Thoracic aorta (tissue), 2 donors: ENCODE measurements at places on chromosomes 12 and 14. TPM values are rescaled to one million over a fixed set of nuclear protein-coding genes. Genes with fewer than 3 reads are reported as not detected.

DNA sequence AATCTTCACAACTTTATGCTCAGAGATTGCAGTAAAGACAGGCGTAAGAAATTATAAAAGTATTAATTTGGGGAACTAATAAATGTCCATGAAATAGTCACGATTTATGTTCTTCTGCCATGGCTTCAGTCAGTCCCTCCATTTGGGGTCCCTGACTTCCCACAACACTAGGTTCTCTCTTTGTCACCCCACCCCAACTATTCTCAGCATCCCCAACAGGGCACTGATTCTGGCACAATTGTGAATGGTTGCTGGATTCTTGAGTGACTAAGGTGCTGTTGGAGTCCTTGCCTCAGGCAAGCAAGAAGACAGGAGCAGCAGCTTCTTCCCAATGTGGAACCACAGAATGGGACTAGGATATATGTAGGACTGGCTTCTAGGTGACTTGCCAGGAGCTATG is 15.3 kb downstream of the KRT76 start:
- no peak for DNase-seq

- DNase-seq, result no peak
Observed at GRCh38 chr14:58327019-58327418, 28.7 kb downstream of the ARID4A start.

GRCh38 chr12:69988481-69989321 is 163.7 kb downstream of the MYRFL start:
- no peak for DNase-seq

DNA sequence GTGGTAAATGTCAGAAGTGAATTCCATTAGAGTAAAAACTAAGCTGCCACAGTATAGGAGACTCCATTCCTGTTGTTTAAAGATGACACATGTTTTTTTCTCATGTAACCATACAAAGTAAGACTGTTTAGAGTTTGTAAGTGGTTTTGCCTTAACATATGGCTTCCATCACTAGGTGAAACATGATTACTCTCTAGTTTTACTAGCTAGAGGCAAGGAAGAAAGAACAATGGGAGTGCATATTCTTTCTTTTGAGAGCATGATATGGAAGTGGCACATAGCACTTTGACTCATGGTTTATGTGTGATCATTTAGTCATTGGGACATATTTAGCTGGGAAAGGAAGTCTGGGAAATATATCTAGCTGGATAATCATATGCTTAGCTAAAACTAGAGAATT is 7.7 kb downstream of the ATF7IP start:
- DNase-seq, result no peak

DNA sequence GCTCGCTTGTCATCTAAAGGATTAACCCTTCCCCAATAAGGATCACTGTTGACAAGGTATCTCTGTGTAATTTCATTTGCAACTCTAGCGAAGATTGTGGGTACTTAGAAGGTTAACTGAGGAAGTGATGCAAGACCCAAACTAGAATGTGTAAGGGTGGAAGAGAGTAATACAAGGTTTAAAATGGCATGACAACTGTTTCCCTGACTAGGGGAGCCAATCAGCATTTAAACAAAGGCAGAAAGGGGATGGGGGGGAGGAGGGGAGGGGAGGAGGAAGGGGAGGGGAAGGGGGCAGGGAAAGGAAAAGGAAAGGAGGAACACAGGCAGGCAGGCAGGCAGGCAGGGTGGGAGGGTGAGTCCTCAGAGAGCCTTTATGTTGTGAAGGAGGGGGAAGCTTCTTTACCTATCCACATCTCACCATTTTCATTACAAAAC is 31.1 kb downstream of the NRDE2 start:
- no peak for DNase-seq

DNA sequence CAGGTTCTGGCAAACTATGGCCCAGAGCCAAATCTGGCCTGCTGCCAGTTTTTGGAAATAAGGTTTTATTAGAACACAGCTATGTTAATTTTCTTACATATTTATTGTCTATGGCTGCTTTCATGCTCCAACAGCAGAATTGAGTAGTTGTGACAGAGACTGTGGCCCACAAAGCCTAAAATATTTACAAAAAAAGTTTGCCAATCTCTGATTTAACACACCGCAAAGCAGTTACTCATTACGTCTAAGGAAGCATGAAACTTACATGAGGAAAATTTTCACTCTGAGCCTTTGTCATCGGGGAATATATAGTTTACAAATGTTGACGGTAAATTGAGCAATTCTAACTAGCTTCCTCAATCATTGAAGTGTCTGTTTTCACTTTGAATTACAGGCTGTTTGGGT is 96.5 kb downstream of the UNC79 start:
- no peak for DNase-seq

DNA sequence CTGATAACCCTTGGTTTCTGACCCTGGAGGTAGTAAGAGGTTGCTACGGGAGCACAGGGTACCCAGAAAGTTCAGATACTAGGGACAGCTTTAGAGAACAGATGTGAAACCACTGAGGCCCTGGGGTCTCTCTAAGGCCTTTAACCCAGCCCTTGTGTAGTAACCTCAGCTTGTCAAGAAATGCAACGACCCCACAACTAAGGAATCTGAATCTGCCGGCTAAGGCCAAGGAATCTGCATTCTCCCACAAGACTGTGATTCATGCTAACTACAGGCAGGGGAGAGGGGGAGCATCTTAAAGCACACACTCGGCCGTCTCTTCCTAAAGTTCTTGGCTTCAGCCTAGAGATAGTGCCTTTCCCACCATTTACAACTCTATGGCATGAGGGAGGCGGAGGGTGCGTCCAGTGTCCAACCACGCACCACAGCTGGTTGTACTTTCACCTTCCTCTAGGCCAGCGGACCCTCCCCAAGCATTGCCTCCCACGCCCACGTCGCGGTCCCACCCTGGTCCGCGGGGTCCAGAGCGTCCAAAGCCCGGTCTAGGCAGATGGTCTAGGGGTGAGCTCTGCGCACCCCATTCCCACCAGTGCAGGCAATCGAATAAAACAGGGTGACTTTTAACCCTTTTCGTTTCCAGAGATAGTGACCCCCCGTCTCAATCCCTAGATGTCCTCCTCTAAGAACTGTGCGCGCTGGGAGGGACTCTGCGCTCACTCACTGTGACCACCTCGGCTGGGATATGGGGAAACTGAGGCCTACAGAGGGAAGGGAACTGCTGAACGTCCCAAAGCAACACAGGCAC is 735 bp upstream of the VASH1 start:
- DNase-seq, result no peak

DNA sequence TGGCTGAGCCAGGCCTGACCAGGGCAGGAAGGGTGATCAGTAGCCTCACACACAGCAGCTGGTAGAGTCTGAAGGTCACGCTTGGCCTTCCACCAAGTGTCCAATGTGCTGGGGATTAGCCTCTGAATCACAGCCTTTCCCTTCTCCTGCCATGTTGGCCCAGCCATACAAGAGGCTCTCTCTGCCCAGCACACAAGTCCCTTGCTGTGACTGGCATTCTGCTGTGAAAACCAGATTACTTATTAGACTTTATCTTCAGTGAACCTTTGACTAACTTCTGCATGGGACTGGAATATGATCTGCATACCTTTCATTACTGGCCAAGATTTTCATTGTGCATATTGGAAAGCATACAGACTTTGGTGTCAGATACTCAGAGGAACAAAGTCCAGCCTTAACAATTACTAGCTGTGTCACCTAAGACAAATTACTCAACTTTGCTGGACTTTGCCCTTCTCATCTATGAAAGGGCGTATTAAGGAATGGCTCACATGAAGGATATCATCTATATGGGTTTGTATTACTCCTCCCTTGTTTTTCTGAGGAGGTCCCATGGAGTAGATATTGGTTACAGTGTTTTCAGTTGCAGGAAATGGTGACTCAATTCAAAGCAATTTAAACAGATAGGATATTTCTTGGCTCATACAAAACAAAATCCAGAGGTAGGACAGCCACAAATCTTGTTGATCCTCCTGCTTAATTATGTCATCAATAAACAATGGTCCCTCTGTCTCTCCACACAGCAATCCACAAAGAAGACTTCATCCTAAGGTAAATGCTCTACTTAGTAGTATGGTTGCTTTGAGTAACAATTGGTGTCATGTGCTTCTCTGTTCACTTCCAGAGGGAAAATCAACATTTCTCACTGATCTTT is 99.6 kb downstream of the DYRK2 start:
- no peak for DNase-seq

DNA sequence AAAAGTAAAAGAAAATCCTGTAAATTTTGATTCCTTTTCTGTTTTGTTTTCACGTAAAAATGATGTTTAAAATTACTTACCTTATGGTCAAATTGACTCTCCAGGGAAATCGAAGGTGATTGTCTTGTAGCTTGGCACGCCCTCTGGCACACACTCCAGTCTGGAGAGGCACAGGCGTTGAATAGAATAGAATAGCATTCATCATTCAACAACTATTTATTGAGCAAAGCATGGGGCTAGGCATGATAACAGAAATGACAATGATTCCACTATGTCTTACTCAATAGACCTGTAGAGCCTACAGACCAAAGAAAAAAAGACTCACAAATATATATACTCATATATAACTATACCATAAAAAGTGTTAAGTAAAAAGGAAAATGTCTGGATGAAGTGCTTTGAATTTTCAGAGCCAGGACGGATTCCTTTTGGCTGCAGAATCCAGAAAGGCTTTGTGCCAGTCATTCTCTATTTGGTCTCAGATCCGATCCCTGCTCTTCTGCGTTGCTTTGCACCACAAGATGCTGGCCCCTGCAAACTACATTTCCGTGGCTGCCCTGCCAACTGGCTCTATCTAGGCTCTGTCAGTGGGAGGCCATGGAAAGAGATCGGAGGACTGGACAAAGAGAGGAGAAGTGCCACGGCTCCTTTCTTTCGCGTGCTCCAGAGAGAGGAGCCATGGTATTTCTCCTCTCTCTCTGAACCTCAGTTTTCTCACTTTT is 231.8 kb downstream of the CRADD start:
- DNase-seq, result no peak

DNA sequence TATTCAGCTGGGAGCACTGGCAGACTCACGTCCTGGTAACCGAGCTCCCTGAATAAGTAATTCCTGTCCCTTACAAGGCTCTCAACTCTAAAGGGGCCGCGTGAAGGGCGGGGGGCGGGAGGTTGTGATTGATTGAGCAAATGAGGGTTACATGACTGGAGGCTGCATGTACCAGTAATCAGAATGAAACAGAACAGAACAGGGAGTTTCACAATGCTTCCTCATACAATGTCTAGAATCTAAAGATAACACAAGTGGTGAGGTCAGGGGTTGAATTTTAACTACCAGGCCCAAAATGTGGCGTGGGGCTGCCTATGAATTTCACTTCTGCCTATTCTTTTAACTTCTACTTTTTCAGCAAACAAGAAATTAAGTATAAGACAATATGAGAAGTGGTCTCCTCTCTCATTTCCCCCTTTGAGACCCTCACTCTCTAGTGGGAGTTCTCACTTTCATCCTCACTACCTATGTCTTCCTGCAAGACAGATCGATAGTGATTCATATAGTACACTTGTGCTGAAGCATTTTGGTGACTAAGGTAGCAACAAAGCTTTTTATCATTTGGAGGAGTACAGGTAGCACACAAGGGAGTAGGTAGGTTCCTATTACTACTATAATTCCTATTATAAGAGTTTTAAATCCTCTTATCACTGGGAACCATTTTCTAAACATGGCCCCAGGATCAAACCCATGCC is 239.8 kb downstream of the KTN1 start:
- no peak for DNase-seq

TAS2R30 gene
- total RNA-seq, result 15.1 TPM
